ENCODE measurements at places on chromosomes 16 and 17. TPM values are rescaled to one million over a fixed set of nuclear protein-coding genes. Genes with fewer than 3 reads are reported as not detected.

GRCh38 chr16:58428621-58429542 is 36.6 kb downstream of the GINS3 start:
- no peak for DNase-seq

- no peak for DNase-seq
Measured at GRCh38 chr17:18008496-18009268, 30.3 kb downstream of the ATPAF2 start.

- DNase-seq, result no peak
Measured at GRCh38 chr16:57540906-57541753, 1.3 kb upstream of the ADGRG5 start.

- DNase-seq, result peak; percentile 33
Measured at GRCh38 chr17:69669441-69670178, 255.1 kb downstream of the MAP2K6 start.

DNA sequence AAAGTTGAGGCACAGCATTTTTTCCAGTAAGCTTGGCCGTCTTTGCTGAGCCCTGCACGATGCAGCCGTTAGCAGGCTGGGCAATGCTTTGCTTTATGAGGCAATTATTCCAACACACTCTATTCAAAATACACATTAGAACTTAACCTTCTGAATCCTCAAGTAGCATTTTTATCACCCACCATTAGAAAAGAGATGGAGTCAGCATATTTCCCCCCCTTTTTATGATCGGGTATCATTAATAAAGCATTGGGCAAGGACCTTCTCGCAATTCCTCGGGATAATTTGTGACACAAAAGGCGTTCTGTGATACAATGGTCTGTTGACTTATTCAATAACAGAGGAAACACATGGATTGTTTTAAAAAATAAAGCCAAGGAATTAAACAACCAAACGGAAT is 374.5 kb upstream of the RBFOX1 start:
- DNase-seq, result no peak

Gene CPHXL2
- total RNA-seq, result not detected
